ENCODE measurements at places on chromosomes 2 and 18.

GRCh38 chr2:168060986-168061750 is 186.2 kb downstream of the STK39 start:
- DNase-seq, result no peak

DNA sequence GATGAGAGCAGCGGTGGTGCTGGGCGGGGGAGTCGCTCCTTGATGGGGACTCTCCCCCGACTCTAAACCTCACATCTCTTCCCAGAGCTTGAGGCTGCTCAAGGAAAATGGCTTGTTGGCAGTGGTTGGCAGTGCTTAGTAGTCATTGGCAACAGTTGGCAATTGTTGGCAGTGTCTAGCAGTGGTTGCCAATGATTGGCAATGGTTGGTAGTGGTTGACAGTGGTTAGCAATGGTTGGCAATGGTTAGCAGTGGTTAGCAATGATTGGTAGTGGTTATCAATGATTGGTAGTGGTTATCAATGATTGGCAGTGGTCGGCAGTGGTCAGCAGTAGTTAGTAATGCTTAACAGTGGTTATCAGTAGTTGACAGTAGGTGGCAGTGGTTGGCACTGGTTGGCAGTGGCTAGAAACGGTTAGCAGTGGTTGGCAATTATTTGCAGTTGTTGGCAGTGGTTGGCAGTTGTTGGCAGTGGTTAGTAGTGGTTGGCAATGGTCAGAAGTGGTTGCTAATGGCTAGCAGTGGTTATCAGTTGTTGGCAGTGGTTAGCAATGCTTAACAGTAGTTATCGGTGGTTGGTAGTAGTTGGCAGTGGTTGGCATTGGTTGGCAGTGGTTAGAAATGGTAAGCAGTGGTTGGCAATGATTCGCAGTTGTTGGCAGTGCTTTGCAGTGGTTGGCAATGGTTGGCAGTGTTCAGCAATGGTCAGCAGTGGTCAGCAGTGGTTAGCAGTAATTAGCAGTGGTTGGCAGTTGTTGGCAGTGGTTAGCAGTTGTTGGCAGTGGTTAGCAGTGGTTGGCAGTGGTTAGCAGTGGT is 85.4 kb upstream of the OTOS start:
- DNase-seq, result no peak

DNA sequence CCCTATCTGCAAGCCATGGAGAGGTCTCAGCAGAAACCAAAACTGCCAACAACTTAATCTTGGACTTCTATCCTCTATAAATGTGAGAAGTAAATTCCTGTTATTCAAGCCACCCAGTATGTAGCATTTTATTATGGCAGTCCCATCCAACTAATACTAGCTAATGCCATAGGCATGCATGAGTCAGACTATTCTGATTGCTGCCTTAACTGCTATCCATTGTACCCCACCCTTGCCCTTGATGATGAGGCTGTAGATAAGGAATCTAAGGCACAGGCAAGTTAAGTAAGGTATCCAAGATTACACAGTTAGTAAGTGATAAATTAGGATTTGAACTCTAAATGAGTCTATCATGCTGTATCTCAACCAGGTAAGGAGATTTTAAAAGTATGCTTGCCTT is 223.0 kb downstream of the UBE2E3 start:
- no peak for DNase-seq

- DNase-seq, result no peak
Measured at GRCh38 chr2:86033751-86034692, 71.7 kb downstream of the POLR1A start.

GRCh38 chr18:54776282-54776977 is 51.8 kb upstream of the RAB27B start:
- DNase-seq, result no peak

GRCh38 chr2:233413559-233414272 is 59.4 kb downstream of the DGKD start:
- no peak for DNase-seq

GRCh38 chr2:21395366-21395765 is 271.6 kb downstream of the TDRD15 start:
- DNase-seq, result peak; percentile 12

DNA sequence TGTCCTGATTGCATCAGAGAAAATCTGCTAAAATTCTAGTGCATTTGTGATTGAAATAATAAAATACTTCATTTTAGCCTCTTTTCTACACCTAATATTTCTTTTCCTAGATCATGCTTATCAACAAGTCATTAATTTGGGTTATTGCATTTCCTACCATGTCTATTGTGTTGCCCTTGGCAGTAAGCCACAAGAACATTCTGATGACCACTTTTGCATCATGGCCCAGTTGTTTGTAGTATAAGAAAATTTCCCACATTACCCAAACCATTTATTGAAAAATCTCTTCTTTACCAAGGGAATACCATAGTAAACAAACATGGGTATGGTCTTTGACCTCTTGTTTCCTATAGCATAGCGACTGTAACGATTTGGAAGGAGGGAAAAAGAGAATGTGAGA is 76.3 kb downstream of the R3HDM1 start:
- DNase-seq, result no peak

- no peak for DNase-seq
Measured at GRCh38 chr2:182187130-182187529, 201.5 kb downstream of the PPP1R1C start.

DNA sequence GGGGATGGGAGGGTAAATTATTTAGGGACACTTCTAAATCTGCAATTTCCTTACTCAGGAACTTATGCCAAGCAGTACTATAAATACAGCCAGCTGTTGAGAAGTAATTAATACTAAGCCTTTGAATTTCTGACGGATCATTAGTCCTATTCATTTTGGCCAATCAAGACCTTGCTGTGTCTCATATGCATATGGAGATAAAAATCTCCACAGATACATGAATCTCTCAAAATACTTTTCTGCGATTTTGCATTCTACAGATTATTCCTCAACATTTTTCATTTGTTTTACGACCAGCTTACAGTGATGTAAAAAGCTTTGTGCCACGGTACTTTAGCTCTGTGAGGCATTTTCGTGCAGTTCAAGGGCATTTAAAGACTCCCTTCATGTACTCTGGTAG is 16.7 kb downstream of the LANCL1 start:
- no peak for DNase-seq

DNA sequence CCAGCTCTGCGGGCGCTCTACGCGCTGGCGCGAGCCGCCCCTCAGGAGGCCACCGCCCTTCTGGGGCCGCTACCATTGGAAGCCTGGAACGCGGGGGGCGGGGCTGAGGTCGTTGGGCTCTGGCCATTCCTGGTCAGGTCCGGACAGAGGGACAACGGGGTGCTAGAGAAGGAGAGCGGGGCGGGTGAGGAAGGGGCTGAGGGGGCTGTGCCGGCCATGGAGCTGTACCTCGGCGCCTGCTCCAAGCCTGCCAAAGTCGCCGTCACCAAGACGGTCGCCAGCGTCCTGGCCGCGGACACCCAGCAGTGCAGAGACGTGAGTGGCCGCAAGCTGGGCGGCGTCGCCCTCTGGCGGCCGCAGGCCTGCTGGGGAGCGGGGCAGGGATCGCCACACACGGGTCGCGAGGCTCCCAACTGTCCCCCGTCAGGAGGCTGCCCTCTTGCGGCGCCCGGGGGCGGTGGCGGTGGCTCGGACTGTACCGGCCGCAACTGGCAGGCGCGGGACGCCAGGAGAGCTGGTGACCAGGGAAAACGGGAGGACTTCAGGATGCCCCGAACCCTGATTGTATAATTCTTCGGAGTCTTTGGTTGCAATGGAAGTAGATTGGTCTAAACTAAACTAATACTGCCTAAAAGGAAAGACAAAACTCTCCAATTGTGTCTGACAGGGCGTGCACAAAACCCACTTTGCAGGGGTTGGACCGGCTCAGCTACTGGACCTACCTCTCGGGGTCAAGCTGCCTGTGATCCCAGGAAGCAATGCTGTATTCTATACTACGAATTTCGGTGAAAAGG is at the start of gene FSIP2:
Gene FSIP2, plus strand, starts transcription at position 126 of the 794 bp plus-strand sequence. Its CDS starts 91 bp downstream, at position 217.
- no peak for DNase-seq

DNA sequence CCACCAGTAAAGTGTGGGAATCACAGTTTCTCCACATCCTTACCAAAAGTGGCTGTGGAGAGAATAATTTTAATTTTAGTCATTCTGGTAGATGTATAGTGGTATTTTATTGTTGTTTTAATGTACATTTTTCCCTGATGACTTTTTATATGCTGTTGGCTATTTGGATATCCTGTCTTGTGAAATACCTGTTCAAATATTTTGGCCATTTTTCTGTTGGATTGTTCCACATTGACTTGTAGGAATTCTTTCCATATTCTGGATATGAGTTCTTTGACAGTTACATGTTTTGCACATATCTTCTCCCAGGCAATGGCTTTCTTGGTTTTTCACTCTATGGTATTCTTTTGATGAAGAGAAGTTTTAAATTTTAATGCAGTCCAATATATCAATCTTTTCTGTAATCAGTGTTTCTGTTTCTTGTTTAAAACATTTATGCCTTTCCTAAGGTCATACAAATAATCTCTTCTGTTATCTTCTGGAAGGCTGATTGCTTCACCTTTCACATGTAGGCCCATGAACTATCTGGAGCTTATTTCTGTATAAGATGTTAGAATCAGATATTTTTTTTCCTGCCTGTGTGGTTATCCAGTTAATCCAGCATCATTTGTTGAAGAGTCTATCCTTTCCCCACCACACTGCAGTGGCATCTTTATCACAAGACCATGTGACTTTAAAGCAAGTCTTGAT is 19.0 kb downstream of the AFTPH start:
- no peak for DNase-seq

GRCh38 chr2:215698566-215698965 is 262.7 kb upstream of the FN1 start:
- DNase-seq, result no peak

- no peak for DNase-seq
Measured at GRCh38 chr2:226797289-226797988, 2.2 kb downstream of the IRS1 start.

DNA sequence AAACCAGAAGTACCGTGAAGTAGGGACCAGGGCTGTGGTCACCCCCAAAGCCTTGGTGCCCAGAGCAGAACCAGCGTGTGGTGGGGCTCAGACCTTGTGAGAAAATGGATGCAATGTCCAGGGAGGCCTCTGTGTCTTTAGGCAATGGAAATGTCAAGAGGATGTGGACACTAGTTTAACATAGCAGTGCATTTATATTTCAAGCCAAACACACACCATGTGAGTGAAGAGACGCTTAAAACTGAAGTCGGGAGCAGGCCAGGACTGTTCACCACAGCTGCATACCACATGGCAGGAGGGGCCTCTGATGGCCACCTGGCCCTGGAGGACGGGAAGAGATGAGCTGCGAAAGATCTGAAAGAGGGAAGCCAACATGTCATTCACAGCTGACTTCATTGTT is 87.3 kb upstream of the LDLRAD4 start:
- DNase-seq, result no peak

- no peak for DNase-seq
Measured at GRCh38 chr2:85011098-85011497, 40.1 kb downstream of the KCMF1 start.

- DNase-seq, result no peak
Measured at GRCh38 chr2:232563580-232563979, 13.1 kb downstream of the EIF4E2 start.

GRCh38 chr18:6575908-6576307 is 153.6 kb upstream of the ARHGAP28 start:
- no peak for DNase-seq

GRCh38 chr2:172430678-172431077 is 3.3 kb downstream of the ITGA6 start:
- DNase-seq, result no peak

DNA sequence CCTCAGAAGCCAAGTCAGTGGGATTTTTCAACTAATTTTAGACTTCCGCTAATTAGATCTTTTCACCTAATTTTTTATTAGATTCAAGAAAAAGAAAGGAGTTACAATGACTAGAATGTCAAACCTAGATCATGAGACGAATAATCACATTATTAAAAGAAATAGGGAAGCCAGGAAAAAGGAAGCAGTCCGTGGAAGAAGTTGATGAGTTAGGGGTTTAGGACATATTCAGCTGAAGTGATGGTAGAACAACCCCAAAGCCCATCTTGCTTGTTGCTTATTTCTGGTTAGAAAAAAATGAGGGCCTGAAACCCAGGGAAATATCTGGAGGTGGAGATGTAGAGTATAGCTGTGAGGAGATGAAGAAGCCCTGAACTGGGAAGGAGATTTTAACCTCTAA is 8.0 kb downstream of the KLF7 start:
- no peak for DNase-seq

GRCh38 chr18:8659609-8660242 is 45.6 kb upstream of the MTCL1 start:
- no peak for DNase-seq

DNA sequence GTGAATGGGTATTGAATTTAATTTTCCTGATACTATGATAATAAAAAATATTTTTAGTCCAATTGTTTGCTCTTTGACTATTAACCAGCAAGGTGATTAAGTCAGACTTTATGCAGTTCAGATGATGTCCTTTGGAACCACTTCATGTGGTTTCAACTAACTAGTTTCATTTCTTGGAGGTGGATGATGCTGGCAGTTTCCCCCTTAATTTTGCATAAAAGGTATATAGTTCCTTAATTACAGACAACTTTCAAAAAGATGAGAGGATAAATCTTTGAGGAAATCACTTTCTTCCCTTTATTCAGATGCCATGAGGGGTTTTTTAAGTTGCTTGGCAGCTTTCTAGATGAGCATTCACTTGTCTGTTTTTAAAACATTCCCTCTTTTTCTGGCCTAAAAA is 223.1 kb downstream of the PHLPP1 start:
- DNase-seq, result no peak

DNA sequence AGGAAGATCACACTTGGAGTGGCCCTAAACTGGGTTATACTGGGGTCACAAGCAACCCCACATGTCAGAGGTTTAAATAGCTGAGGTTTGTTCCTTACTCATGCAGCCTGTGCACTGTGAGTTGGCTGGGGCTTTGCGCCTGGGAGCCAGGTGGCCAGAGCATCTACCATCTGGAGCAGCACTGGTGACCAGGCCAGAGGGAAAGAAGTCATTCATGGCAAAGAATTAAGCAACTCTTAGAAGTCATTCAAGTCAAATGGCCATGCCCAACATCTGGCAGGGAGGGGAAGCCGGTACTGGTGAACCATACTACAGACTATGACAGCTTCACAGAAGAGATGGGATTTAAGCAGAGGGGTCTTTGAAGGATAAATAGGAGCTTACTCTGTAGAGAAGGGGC is 90.7 kb downstream of the POLR1A start:
- no peak for DNase-seq

- DNase-seq, result no peak
Measured at GRCh38 chr2:120150040-120150482, 73.1 kb downstream of the TMEM185B start.

DNA sequence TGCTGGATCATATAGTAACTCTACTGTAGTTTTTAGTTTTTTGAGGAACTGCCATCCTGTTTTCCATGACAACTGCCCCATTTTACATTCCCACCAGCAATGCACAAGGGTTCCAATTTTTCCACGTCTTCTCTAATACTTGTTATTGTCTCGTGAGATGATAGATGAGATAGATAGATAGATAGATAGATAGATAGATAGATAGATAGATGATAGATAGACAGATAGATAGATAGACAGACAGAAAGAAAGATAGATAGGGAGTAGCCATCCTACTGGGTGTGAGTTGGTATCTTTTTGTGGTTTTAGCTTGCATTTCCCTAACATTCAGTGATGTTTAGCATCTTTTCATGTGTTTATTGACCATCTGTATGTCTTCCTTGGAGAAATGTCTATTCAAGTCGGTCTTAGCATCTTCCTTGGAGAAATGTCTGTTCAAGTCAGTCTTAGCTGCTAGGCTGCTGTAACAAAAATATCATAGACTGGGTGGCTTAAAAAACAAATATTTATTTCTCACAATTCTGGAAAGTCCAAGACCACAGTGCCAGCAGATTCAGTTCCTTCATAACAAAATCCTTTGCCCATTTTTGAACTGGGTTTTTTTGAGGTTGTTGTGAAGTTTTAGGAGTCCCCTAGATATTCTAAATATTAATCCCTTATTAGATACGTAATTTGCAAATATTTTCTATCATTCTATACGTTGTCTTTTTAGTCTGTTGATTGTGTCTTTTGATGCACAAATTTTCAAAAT is 98.5 kb downstream of the BIN1 start:
- no peak for DNase-seq

Data from SK-N-DZ (cell line).